Naive thymus-derived CD8-positive, alpha-beta T cell (primary cell): ENCODE measurements at places on chromosomes 12 and 14.

DNA sequence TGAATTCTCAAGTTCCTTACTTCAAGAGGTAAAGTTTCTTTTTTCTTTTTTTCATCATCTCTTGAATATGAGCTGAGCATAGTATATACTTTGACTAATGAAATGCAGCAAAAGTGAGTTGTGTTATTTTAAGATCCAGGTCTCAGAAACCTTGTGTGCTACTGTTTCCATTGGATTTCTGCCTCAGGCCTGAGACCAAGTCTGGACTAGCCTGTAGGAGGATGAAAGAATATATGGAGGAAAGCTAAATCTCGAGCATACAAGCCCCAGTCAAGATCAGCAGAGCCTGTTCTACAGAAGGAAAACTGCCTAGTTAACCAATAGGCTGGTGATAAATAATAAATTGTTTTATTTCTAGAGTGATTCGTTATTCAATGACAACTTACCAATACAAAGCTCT, 652.5 kb downstream of the C12orf50 start:
- DNase-seq = no peak

DNA sequence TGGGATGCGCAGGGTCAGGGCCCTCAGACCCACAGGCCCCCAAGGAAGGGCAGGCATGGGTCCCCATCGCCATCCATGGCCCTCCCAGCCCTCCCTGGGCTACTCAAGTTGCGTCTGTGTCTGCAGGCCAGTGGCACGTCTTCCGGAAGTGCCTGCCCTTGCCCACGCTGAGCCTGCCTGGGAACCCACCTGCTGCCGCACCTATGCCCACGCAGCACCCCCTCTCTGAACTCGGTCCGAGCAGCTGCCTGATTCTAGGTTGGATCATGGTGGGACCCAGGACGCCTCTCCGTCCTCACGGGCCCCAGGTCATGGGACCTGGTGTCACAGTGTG, 182.8 kb downstream of the ADGRD1 start:
- DNase-seq = no peak

DNA sequence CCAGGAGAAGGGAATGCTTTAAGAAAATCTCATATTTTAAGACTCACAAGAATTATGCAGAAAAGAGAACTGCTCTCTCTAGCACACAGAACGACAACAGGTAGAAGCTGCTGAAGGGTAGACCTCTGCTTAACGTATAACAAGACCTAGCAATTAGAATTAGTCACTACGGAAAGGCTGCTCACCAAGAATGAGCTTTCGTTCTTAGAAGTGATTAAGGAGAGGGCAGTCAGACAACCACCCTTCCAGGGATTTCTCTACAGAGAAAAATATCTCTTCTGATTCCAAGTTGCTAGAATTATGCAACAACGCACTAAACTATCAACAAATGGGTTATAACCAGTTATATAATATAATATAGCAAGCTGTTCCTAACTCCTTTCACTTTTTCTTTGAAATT, 18.6 kb downstream of the LRIG3 start:
- no peak for DNase-seq

- DNase-seq = no peak
These were observed 186.7 kb downstream of the ANO2 start for GRCh38 chr12:5758347-5758746.

GRCh38 chr12:52145228-52146088, 46.4 kb downstream of the KRT80 start:
- no peak for DNase-seq

DNA sequence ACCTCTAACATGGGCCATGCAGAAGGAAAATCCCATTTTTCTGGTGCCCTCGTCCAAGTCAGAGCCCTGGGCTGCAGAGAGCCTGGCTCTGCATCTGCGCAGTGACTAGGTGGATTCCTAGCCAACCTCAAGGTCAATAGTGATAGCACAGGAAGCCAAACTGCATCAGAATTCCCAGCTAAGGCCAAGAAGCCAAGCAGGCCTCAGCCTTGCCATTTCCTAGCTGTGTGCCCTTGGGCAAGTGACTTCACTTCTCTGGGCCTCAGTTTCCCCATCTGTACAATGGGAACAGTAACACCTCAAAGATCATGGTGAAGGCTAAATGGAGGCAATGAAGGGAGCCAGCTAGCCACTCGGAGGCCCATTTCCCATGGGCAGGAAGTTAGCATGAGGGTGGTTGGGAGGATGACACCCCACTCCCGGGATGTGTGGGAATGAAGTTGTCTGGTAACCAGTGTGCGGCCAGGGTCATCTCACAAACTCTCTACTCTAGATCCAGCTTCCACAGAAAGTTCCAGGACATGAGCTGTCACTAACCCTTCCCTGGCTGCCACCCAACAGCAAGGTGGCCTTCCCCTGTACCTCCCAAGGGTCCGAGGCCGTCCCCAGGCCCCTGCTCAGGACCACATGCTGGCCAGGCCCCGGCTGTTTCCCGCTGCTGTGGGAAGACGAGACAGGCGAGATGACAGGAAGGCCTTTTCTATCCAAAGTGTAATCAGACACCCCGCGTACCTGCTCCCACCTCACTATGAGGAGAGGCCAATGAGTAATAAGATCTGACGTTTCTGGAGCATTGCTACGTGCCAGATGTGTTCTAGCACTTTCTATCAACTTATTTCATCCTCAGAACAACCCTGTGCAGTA, 125.7 kb downstream of the SCARB1 start:
- DNase-seq = no peak

DNA sequence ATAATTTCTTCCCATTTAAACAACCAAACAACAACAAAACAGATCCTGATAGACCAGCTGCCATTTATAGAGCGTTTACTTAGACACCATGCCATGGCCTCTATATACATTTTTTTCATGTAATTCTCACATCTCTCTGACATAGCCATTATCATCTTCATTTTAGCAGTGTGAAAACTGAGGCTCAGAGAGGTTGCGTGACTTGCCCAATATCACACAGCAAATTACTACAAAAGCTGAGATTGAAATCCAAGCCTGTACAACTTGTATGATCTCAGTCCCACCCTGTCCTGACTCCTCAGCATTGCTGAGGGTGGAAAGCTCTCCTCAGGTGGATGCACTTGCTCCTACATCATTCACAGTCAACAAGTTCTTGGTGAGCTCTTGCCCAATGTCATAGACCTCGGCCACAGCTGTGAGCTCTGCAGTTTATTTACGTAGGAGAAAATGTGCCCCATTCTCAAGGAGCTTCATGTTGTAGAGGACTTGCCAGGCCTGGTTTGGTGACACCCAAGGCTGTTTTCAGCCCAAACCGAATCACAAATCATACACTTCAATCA, 55.5 kb downstream of the CRACR2A start:
- DNase-seq = no peak

GRCh38 chr12:116265351-116266147, 11.9 kb downstream of the MED13L start:
- DNase-seq = no peak

GRCh38 chr14:100818221-100818699, 7.7 kb upstream of the MEG3 start:
- no peak for DNase-seq

- DNase-seq = no peak
These were observed 4.0 kb downstream of the GOLGA5 start for GRCh38 chr14:92797935-92798653.

DNA sequence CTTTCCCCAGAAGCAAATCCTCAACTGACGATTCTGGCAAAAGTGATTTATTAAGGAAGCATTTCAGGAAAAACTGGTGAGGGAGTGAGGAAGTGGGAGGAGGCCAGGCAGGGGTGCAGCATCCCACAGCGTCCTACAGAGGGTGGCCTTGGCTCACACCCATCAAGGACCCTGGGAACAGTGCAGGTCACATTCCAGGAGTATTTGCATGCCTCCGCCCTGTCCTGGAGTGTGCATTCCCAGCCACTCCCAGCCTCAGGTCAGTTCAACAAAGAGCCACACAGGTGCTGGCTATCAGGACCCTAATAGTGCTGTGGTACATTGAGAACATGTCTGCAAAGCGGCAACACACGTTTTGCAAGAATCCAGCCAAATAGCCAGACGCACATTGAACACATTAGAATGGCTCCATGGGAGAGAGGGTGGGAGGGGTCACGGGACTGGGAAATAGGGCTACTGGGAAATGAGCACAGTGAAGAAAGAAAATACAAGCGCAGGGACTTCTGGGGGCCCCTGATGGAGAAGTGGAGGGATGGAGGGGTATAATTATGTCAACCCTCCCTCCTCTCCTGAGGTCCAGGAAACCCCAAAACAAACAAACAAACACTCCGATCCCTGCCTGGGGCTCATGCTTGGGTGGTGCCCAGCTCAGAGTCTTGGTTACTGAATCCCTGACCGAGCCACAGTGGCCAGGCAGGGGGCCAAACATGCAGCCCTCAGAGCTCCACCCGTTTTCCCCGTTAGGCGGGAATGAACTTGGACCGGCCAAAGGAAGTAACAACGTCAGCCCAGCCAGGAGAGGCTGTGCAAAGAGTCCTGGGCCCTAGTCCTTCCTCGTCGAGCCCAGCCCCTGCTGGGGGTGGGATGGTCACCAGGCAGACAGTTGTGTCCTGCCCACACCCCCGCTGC, 36.5 kb downstream of the CMKLR1 start:
- DNase-seq = no peak

- no peak for DNase-seq
These were observed 238.8 kb downstream of the TTC6 start for GRCh38 chr14:37834275-37834674.

- no peak for DNase-seq
These were observed 47.6 kb downstream of the MYBPC1 start for GRCh38 chr12:101642115-101643067.

DNA sequence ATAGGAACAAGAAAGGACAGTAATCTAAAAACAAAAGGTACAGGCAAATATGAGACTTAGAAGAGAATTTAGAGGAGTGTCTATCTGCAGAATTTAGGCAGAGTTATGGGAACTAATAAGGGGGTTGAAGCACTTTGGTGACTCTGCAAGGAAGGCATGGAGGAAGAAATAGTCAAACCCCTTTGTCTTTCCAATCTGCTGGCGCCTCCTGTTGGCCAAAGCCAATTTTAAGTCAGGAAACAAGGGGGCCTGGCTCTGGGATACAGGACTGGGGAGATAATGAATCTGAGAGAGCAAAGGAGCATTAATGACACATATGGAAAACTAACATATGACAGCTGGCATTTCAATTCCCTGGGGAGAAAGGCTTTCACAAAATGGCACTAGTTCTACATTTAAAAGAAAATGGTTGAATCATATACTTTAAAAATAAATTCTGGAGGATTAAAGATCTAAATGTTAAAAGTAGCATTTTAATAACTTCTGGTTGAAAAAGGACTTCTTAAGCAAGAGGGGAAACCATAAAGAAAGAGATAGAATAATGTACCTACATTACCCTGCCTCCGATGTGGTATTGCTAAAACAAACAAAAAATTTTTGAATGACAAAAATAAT, 48.5 kb upstream of the CSRP2 start:
- peak; percentile 63 for DNase-seq

DNA sequence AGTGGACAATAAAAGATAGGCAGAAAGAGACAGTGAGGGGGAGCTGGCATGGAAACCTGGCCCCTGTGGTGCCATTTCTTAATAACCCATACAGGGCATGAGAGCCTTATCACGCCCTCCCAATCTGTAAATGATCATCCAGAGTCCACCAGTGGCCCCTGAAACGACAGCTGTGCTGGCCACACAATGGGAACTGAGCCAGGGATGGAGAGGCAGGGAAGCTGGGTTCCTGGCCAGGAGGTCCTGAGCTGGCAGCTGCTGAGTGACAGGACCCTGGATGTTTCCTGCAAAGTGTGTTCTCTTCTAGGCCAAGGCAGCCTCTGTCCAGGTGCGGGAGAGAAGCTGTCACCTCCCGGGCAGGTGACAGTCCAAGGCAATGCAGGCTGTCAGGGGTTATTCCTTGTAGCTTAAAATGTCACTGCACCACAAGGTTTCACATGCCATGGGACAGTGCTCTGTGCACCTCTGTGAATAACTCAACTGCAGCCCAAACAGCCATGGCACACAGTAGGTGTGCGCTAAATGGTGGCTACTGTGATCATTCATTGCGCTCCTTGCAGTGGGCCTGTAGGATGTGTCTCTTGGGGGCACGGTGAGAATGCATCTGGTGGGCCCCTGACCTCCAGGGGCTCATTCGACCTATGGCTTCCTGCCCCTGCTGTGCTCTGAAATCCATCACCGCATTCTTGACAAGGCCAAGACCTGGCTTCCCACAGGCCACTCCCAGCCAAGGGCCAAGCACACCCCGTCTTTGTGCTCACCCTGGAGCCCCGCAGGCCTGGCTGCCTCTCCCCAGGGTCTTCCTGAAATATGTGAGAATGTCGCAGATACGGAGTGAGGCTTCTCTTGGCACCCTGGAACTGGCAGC, 46.3 kb upstream of the BCL11B start:
- no peak for DNase-seq
